ENCODE measurements at places on chromosomes 1 and 21. TPM values are rescaled to one million over a fixed set of nuclear protein-coding genes. Genes with fewer than 3 reads are reported as not detected.

The MX1 gene
- total RNA-seq: 41.1 TPM

The LCE3A gene
- not detected for total RNA-seq

The RXFP4 gene
- total RNA-seq: not detected

The MANEAL gene
- total RNA-seq: 23.2 TPM

The OVAAL gene
- total RNA-seq: not detected

The SYT2 gene
- total RNA-seq: 43.0 TPM

The RHBDL2 gene
- 2.8 TPM for total RNA-seq

The CFAP410 gene
- total RNA-seq: 54.7 TPM

The NKAIN1 gene
- 10.9 TPM for total RNA-seq

The HENMT1 gene
- 14.6 TPM for total RNA-seq

The LENEP gene
- not detected for total RNA-seq

The FHAD1 gene
- total RNA-seq: 2.7 TPM

The ACTA1 gene
- 0.43 TPM for total RNA-seq

The NBPF10 gene
- 1.8 TPM for total RNA-seq

The PARK7 gene
- 271 TPM for total RNA-seq

The ARHGEF16 gene
- total RNA-seq: 3.4 TPM

The TNFSF4 gene
- total RNA-seq: 3.4 TPM

The NUDT4B gene
- 1.1 TPM for total RNA-seq

The SV2A gene
- 184 TPM for total RNA-seq

The ATAD3C gene
- total RNA-seq: 3.2 TPM

The IVL gene
- total RNA-seq: not detected

The ZP4 gene
- not detected for total RNA-seq

The COL18A1 gene
- 18.2 TPM for total RNA-seq

The GUCA2A gene
- not detected for total RNA-seq

The C4BPA gene
- total RNA-seq: not detected

The SLC6A17 gene
- total RNA-seq: 175 TPM

The INSRR gene
- not detected for total RNA-seq

The TSPEAR gene
- 0.14 TPM for total RNA-seq

The DAB1 gene
- 13.5 TPM for total RNA-seq

The ADAM30 gene
- total RNA-seq: not detected

The ADCY10 gene
- 3.0 TPM for total RNA-seq

The VTCN1 gene
- total RNA-seq: not detected

The APOBEC4 gene
- total RNA-seq: not detected

The FBXO28 gene
- total RNA-seq: 36.7 TPM

The ENAH gene
- 92.9 TPM for total RNA-seq
